ENCODE measurements at places on chromosomes 7 and 10.
A peak's percentile ranks its signal among the peaks of the same experiment; 100 is the strongest.

DNA sequence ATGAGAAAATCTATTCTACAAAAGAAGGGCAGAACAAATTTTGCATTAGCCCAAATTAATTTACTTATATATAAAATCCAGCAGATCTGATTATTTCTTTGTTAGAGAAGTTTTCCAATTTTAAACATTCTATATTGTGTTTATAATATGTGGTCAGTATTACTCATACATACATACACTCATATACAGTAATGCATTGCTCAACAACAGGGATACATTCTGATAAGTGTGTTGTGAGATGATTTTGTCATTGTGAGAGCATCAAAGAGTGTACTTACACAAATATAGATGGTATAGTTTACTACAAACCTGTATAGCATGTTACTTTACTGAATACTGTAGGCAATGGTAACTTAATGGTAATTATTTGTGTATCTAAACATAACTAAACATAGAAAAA lies 239.6 kb upstream of the ETV1 start:
- no peak for DNase-seq

GRCh38 chr10:71920540-71921323 lies 43.5 kb upstream of the CHST3 start:
- no peak for DNase-seq

DNA sequence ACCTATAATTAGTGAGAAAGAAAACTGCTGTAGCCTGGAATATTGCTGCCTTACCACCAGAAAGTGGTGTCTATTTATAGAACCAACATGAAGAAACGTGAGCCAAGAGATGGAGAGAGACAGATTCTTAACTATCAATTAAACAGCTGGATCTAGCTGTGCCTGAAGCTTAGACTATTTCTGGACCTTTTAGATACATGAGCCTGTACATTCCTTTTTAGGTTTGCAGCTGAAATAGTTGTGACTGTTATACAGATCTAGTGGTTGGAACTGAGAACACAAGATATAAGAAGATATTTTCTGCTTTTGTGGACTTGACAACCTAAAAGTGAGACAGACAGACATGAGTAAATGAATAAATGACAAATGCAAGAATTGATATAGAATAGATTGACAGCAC lies 73.4 kb downstream of the CDK14 start:
- no peak for DNase-seq

DNA sequence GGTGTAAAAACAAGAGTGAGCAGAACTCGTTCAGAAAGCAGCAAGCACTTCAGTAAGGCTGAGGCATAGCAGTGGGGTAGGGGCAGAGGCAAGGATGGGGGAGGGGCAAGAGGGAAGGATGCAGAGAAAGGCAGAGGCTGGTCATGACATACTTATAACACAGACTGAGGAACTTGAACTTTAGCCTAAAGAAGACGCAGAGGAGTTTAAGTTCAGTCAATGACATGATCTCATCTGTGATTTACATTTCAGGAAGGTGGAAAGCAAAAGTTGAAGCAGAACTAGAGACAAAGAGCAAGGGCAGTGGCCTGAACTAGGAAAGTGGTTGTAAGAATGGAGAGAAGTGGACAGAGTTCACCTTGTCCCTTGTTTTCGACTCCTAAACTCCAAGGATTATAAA lies 15.8 kb downstream of the MACC1 start:
- no peak for DNase-seq

DNA sequence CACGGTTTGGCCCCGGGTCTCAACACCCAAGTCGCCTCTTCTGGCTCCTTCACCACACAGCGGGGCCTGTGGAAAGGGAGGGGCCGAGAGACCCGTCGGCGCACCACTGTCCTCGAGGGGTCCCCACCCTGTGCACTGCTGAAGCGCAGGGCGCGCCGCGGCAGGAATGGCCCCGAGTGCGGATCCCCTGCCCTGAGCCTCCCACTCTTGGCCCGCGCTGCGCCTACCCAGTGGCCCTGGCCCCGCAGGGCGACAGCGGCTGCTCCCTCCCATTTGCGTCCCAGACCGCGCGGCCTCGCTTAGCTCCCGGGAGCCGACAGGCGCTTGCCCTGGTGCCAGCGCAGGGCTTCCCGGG lies 2.1 kb upstream of the SFMBT2 start:
- DNase-seq, result no peak

GRCh38 chr10:44860811-44861736 lies 50.1 kb upstream of the TMEM72 start:
- no peak for DNase-seq

GRCh38 chr10:111390813-111391563 lies 314.2 kb downstream of the ADRA2A start:
- DNase-seq, result no peak

DNA sequence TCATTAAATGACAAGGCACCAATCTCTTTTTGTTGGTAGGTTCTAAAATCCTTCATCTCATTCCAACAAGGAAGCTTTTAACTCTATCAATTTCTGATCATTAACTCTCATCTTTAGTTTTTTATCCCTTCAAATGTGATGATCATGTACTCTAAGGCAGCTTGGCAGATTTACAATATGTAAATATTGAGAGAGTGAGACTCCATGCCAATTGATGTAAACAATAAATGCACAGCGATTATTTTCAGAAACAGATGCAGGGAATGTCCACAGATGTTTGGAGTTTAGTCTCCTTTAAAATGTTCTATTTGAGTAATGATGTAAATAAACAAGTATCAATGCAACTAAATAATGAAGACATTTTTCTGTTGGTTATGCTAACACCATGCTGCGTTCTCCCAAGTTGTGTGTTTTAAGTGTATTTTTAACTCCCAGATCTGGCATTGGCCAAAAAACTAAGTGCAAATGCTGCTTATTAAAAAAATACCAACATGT lies 213.8 kb downstream of the AHR start:
- no peak for DNase-seq

GRCh38 chr7:142348100-142348499 lies 90.2 kb upstream of the PRSS58 start:
- no peak for DNase-seq

GRCh38 chr7:37531225-37531624 lies 82.6 kb upstream of the ELMO1 start:
- DNase-seq, result no peak

- DNase-seq, result no peak
These were observed 42.8 kb downstream of the ARHGAP21 start for GRCh38 chr10:24680647-24681524.

GRCh38 chr7:143305423-143306070 lies 10.4 kb upstream of the CLCN1 start:
- DNase-seq, result peak; percentile 67

DNA sequence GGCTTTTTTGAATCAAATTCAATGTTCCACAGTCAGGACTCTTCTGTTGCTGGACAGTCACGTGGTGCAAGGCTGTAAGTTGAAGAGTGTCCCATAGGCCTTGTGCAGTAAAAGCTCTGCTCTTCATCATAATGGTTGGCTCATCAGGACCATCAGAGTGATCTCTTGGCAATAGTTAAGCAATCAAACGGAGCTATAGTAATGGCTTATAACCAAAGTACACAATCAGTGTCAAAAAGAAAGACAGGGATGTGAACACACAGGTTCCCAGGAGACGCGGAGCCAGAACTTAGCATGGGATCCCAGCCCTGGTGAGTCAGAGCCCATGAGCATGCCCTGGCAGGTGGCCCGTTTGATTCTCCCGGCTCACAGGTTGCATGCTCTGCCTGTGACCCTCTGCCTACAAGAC lies 10.8 kb upstream of the GPNMB start:
- DNase-seq, result no peak

DNA sequence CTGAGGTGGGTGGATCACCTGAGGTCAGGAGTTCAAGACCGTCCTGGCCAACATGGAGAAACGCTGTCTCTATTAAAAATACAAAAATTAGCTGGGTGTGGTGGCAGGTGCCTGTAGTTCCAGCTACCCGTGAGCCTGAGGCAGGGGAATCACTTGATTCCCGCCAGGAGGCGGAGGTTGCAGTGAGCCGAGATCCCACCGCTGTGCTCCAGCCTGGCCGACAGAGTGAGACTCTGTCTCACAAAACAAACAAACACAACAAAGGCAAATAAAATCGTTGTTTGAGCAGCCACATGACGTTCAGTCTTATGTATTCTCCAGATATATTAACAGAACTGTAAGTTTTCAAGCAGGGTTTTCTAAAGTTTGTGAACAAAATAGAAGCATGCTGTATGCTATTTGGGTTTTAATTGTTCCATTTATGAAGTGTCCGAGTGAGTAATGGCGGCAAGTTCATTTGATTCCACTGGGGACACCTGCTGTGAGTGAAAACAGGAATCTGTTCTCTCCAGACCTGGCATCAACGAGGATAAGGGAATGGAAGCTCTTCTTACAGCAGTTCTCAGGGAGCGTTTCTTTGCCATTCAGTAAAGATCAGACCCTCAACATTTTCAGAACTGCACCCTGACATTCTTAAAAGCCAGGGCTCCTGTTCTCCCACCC lies 122.5 kb upstream of the PITRM1 start:
- DNase-seq, result no peak

DNA sequence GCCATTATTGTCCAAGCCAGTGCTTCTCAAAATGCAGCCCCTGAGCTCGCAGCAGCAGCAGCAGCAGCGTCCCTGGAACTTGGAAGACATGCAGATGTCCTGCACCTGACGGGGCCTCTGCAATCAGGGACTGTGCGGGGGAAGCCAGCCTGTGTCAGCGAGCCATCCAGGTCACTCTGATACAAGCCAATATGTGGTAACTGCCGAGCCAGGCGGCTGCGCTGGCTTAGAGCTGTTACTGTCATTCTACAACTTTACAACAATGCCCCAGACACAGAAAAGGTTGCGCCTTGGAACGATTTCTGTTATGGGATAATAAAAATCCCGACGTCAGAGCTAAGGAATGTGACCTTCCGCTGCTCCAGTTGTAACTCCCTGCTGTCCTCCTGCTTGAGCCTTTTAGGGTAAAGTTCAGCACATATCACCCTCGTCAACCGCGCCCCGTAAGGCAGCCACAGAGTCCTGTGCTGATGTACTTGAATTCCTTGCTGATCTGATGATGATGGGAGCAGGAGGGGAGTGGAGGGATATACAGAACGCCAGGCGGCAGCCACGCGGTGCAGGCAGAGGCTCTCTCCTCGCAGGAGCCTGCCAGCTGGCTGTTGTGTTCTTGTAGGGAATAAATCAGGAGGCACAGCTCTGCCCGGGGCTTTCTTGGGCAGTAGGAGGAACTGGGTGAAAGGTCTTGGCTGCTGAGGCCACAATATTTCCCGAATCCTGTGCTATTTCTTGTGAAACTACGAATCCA lies 20.0 kb upstream of the CRYGN start:
- DNase-seq, result no peak

DNA sequence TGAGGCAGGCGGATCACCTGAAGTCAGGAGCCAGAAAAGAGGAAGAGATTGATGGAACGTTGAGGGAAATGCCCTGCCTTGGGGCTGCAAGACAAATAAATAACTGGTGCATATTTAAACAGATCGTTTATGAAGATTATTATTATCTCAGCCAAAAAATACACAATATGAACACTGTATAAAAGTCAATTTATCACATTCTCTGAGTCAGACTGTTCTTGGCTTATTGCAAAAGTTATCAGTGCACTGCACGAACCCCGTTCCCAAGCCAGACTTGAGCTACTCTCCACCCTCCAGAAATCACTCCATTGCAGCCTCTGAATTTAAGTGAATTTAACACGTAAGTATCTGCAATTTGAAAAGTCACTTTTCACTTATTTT lies 1.6 kb downstream of the DNMBP start:
- no peak for DNase-seq

DNA sequence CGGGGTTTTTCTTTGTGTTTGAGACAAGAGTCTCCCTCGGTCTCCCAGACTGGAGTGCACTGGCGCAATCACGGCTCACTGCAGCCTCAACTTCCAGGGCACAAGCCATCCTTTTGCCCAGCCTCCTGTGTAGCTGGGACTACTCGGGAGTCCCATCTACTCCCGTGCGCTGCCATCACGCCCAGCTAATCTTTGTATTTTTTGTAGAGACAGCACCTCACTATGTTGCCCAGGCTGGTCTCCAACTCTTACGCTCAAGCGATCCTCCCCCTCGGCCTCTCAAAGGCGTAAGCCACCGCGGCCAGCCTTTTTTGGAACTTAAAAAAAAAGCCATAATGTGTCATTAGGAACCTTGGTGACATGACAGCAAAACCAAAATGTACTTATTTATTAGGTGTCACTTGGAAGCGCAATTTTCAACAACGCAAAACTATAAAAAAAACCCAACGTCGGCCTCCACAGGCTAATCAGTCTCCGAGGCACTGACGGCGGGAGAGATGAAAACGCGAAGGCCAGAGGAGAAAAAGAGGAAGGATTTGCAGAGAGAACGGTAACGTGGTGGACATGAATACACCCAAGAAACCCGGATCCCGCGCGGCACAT lies 911 bp upstream of the HNRNPH3 start:
- peak; percentile 1 for DNase-seq

All from T-helper 9 cell (primary cell).